ENCODE measurements at places on chromosomes 7 and 10. TPM values are rescaled to one million over a fixed set of nuclear protein-coding genes. Genes with fewer than 3 reads are reported as not detected.
A peak's percentile ranks its signal among the peaks of the same experiment; 100 is the strongest.

DNA sequence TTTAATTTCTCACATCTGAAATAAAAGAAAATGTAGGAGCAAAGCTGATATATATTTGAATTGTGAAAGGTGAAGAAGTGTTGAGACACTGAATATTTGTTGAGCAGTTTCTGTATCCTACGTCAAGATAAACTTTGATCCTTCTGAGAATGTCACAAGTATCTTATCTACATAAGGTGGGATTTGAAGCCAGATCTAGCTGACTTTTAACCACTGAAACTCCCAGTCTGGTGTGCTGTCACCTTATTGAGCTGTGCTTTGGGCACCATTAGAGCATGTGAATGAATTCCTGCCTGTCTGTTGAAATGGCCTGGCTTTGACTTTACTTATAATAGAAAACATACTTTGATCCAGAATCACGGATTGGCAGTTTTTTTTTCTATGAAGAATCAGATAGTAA is 15.2 kb downstream of the GPR141 start:
- H3K27ac ChIP-seq = no peak overlapping the region
- DNase-seq = no peak
- H3K4me3 ChIP-seq = no peak overlapping the region
- no peaks in the 10 kb centered on the region for H3K4me1 ChIP-seq
- no peaks in the 10 kb centered on the region for H3K36me3 ChIP-seq
- H3K27me3 ChIP-seq = peaks cover 4% of the 10 kb centered on the region

DNA sequence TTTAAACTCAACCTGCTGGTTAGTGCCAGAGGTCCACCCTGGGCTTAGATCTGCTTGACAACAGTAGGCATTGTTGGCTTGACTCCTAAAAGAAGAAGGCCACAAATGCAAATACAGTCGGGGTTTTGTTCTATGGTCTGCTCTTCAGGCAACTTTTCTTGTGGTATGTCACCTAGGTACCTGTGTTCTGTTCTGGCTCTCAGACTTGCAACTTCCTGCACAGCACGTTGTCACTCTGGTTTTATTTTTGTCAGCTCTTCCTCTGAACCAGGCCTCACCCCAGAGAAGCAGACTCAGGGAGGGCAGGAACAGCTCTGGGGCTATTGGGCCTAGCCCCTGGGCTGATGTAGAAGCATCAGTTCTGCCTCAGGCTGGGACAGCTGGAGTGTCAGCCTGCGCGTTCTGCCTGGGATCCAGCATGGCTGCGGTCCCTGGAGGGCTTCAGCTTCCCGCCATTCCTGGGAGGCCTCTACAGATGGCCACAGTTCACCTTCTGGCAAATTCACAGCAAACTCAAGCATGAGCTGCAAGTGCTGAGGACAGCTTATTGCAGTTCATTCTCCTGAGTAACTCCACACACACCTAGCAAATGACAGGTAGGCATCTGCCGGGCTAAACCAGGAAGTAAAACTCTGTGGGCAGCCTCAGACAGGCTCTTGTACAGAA is 11.0 kb upstream of the PDCD4 start:
- peaks cover 89% of the 10 kb centered on the region for H3K4me1 ChIP-seq
- DNase-seq = peak; percentile 74
- H3K27me3 ChIP-seq = no peaks in the 10 kb centered on the region

- no peak for DNase-seq
- no peak overlapping the region for H3K4me3 ChIP-seq
- peaks cover 16% of the 10 kb centered on the region for H3K4me1 ChIP-seq
- peaks cover 9% of the 10 kb centered on the region for H3K36me3 ChIP-seq
- H3K27me3 ChIP-seq = no peaks in the 10 kb centered on the region
These were observed 100.4 kb downstream of the RGS10 start for GRCh38 chr10:119441921-119442757.

- no peaks in the 10 kb centered on the region for H3K36me3 ChIP-seq
- no peak for DNase-seq
- H3K4me1 ChIP-seq = no peaks in the 10 kb centered on the region
- H3K4me3 ChIP-seq = no peak overlapping the region
- H3K27me3 ChIP-seq = no peaks in the 10 kb centered on the region
These were observed 35.3 kb downstream of the ABCB5 start for GRCh38 chr7:20650782-20651181.

DNA sequence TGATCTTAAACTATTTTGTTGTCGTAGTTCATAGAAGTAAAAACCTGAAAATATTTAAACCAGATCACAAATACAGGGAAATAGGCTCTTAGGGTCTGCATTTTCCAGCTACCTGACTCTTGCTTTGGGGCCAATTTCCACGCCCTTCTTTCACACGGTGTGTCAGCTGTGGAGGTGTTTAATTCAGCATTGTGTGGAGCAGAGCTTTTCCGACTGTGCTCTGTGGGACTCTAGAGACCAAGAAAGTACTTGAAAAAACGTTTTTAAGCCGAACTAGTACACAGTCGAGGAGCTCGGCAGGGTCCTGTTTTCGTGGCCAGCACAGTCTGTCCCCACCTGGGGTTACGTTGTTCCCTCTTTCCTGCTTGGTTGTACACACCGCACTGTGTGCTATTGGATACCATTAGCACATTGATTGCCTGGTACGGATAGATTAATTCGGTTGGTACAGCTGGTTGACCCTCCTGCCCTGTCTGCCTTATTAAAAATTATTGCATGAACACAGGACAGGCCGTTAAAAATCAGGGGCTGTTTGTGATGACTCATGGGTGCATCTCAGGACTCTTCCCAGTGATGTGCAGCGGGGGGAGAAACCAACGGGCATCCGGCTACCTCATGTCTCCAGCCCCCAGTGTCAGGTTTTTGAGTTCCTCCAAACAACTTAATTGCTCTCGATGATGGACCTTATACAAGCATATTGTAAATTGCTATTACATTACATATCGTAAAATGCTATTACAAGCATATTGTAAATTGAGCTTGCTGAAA is 80.7 kb upstream of the BTBD16 start:
- no peaks in the 10 kb centered on the region for H3K27me3 ChIP-seq
- DNase-seq = no peak
- no peaks in the 10 kb centered on the region for H3K4me1 ChIP-seq
- no peak overlapping the region for H3K4me3 ChIP-seq

GRCh38 chr10:64444564-64444963 is 923.4 kb downstream of the REEP3 start:
- H3K27ac ChIP-seq = no peak overlapping the region
- no peaks in the 10 kb centered on the region for H3K4me1 ChIP-seq
- no peaks in the 10 kb centered on the region for H3K36me3 ChIP-seq
- H3K4me3 ChIP-seq = no peak overlapping the region

DNA sequence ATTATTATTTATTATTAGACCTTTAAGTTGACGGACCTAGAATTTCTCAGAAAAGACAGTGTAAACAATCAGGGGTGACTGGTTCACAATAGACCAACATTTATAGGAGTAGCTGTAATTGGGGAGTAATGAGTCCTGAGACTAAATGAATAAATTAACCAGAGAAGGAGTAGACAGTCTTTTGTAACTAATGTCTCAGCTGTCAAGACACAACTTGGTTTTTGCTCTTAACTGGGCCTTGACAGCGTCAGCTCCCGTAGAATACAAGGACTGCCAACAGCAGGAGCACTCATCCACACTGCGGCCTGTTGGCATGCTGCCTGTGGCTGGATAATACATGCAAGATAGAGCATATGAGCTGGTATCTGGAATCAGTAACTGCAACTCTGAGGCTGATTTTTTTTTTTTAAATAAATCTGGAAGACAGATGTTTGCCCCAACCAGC is 123.9 kb downstream of the CACNA2D1 start:
- H3K27ac ChIP-seq = no peak overlapping the region
- H3K4me3 ChIP-seq = no peak overlapping the region
- H3K27me3 ChIP-seq = no peaks in the 10 kb centered on the region
- no peaks in the 10 kb centered on the region for H3K4me1 ChIP-seq
- DNase-seq = no peak

- peak; percentile 36 for DNase-seq
- no peaks in the 10 kb centered on the region for H3K27me3 ChIP-seq
- peaks cover 34% of the 10 kb centered on the region for H3K4me1 ChIP-seq
These were observed 493 bp downstream of the ZMIZ2 start for GRCh38 chr7:44748948-44749731.

GRCh38 chr10:127325506-127325905 is 129.1 kb upstream of the INSYN2A start:
- H3K4me1 ChIP-seq = no peaks in the 10 kb centered on the region
- no peaks in the 10 kb centered on the region for H3K36me3 ChIP-seq
- no peak overlapping the region for H3K27ac ChIP-seq

DNA sequence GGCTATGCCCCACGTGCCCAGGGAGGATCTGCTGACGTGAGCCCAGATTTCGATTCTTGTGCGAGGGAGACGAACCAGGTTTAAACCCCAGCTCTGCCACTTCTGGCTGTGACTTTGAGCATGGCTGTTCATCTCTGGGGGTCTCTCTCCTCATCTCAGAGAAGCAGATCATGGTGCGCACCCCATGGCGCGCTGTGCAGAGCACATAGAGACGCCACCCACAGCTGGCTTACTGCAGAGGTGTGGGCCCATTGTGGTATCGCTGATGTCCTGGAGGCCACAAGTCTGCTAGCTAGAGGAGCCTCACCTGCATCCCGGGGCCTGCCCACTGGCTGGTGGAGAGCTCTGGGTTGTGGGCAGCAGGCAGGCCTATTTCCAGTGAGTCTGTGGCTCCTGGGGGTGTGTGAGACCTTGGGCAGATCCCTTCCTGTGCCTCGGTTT is 140.5 kb downstream of the LHPP start:
- H3K4me1 ChIP-seq = no peaks in the 10 kb centered on the region
- no peak for DNase-seq
- H3K36me3 ChIP-seq = no peaks in the 10 kb centered on the region
- H3K27ac ChIP-seq = no peak overlapping the region

DNA sequence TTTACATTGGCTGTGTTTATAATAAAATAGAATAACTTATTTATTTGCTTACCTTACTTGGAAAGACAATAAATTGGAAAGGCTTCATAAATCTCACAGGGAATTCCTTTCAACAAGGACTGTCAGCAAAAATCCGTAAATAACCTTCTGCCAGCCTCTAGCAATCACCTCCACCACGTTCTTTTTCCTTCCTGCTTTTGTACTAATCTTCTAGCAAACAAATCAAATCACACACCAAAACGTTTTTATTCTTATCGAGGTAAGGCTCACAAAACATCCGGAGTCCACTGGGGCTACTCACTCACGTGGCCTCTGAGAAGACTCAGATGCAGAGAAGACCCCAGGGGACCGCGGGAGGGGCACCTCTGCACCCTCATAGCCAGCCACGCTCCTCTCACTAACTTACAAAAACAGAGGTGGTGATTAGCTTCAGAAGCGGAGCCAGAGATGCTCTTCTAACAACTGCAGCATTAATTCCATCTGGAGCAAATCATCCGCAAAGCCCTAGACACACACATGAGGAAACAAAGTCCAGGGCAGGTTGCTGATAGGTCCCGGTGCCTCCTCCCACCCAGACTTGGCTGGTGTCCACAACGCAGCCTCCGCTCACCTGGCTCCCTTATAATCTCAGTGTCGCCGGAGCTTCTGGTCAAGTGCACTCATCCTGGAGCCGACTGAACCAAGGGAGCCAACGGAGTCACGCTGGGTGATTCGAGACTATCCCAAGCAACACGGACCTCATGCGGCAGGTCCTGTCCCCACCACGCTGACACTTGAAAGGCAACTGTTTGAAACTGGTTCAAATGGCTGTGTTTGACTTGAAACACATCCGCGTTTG is 22.5 kb downstream of the CTBP2 start:
- no peaks in the 10 kb centered on the region for H3K4me1 ChIP-seq
- DNase-seq = no peak
- no peak overlapping the region for H3K4me3 ChIP-seq
- H3K36me3 ChIP-seq = no peaks in the 10 kb centered on the region

DNA sequence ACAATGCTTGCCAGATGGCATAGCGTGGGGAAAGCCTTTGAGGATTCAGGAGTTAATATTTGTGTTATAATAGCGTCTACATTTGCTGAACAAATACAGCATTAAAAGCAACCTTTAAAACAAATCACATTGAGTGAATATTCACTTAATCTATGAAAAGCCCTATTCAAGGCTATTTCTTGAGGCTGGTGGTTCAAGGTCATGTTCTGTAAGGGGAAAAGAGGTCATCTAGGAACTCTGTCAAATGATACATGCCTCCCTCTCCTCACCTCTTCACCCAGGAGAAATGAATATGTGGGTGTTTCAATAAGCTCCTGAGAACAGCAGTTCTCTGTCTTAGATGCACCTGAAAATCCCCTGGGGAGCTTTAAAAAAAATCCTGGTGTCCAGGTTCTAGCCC is 303.0 kb downstream of the ELMO1 start:
- no peak for DNase-seq
- H3K4me3 ChIP-seq = no peak overlapping the region
- no peaks in the 10 kb centered on the region for H3K27me3 ChIP-seq
- no peaks in the 10 kb centered on the region for H3K4me1 ChIP-seq
- peaks cover 15% of the 10 kb centered on the region for H3K36me3 ChIP-seq

- peaks cover 77% of the 10 kb centered on the region for H3K27me3 ChIP-seq
- H3K27ac ChIP-seq = no peak overlapping the region
- peaks cover 3% of the 10 kb centered on the region for H3K36me3 ChIP-seq
- H3K4me1 ChIP-seq = peaks cover 28% of the 10 kb centered on the region
- DNase-seq = no peak
These were observed 6.3 kb upstream of the ZNF503 start for GRCh38 chr10:75407713-75408508.

GRCh38 chr7:29898301-29898700 is 91.3 kb downstream of the SCRN1 start:
- H3K36me3 ChIP-seq = no peaks in the 10 kb centered on the region
- H3K4me1 ChIP-seq = no peaks in the 10 kb centered on the region
- H3K27me3 ChIP-seq = peaks cover 5% of the 10 kb centered on the region
- no peak for DNase-seq
- H3K4me3 ChIP-seq = no peak overlapping the region

DNA sequence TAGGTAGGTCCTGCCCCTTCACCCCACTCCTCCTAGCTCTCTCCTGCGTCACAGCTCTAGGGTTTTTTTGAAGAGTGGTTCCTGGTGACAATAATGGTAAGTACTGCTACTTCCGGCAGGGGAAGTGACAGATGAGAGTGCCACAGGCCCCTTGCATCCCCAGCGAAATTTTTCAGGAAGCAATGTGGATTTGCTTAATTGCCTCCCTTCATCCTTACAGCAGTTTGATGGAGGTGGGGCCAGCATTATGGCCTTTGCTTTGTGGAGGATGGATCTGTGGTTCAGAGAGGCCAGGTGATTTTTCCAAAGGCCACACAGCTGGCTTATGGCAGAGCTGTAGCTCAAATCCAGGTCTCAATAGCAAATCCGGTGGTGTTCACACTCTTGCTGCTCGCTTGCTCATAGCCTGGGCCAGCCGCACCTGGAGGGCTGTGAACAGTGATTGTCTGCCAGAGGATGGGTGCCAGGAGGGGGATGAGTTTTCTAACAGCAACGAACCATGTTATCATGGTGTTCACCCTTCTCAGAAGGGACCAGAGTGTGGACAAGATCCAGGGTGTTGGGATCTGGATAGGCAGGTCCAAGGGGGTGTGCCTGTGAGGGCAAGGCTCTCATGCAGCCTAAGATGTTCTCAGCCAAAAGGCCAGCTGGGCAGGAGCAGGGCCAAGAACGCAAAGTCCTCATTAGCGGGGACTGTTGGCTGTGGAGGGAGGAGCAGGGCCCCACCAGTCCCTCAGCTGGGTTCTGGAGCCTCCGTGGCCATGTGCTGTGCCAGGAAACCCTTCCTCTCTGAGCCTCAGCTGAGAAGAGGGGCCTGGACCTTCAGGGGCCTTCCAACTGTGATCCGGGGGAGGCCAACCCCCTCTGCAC is 89.0 kb downstream of the EMX2 start:
- no peak overlapping the region for H3K4me3 ChIP-seq
- H3K27ac ChIP-seq = no peak overlapping the region
- no peak for DNase-seq

The OR9A2 gene
- not detected for total RNA-seq

The PIP4K2A gene
- 154 TPM for total RNA-seq

The GDF2 gene
- not detected for total RNA-seq

The DNAJC30 gene
- 8.3 TPM for total RNA-seq

The CALHM3 gene
- 0.45 TPM for total RNA-seq

The PARG gene
- total RNA-seq = 29.7 TPM

The GAD2 gene
- not detected for total RNA-seq

The RAB19 gene
- total RNA-seq = 7.3 TPM

The AZGP1 gene
- not detected for total RNA-seq

The CFAP70 gene
- total RNA-seq = 0.57 TPM

The NRG3 gene
- total RNA-seq = not detected

The FAM221A gene
- total RNA-seq = 5.4 TPM

Data from activated CD8-positive, alpha-beta T cell treated with anti-CD3 and anti-CD28 coated beads, Interleukin-2, amount 10 ng/mL, durations not matched to agents 7 days and 5 days (primary cell).